ENCODE measurements at places on chromosomes 5 and 9. TPM values are rescaled to one million over a fixed set of nuclear protein-coding genes. Genes with fewer than 3 reads are reported as not detected.

GRCh38 chr5:144191998-144192397 lies 21.3 kb downstream of the KCTD16 start:
- H3K4me1 ChIP-seq, result peaks cover 19% of the 10 kb centered on the region
- H3K4me3 ChIP-seq, result no peak overlapping the region
- H3K36me3 ChIP-seq, result no peaks in the 10 kb centered on the region
- no peaks in the 10 kb centered on the region for H3K27me3 ChIP-seq

DNA sequence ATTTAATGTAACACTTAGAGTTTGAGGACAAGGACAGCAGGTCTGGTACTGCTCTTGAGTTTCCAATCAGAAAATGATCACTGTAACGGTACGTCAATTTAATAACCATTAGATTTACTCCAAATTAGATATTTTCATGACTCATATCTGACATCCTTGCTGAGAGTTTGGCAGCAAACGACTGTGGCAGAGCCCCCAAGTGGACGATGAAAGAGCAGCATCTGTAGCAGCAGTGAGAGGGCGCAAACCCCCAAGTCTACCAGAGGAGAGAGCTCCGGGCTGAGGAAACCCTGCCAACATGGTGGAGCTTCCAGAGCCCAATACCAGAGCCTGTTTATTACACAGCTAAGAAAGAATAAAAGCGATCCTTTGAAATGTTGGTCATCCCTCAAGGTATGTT lies 73.2 kb upstream of the EPB41L4A start:
- no peaks in the 10 kb centered on the region for H3K36me3 ChIP-seq
- no peak for DNase-seq
- H3K27ac ChIP-seq, result no peak overlapping the region
- no peaks in the 10 kb centered on the region for H3K4me1 ChIP-seq
- H3K27me3 ChIP-seq, result no peaks in the 10 kb centered on the region
- no peak overlapping the region for H3K4me3 ChIP-seq

- no peaks in the 10 kb centered on the region for H3K4me1 ChIP-seq
- no peak overlapping the region for H3K27ac ChIP-seq
- no peaks in the 10 kb centered on the region for H3K36me3 ChIP-seq
- H3K27me3 ChIP-seq, result no peaks in the 10 kb centered on the region
- no peak for DNase-seq
Observed at GRCh38 chr5:28751396-28751795, 1713.0 kb upstream of the CDH9 start.

GRCh38 chr5:108687595-108688200 lies 60.0 kb upstream of the FER start:
- no peak for DNase-seq
- H3K27me3 ChIP-seq, result no peaks in the 10 kb centered on the region

DNA sequence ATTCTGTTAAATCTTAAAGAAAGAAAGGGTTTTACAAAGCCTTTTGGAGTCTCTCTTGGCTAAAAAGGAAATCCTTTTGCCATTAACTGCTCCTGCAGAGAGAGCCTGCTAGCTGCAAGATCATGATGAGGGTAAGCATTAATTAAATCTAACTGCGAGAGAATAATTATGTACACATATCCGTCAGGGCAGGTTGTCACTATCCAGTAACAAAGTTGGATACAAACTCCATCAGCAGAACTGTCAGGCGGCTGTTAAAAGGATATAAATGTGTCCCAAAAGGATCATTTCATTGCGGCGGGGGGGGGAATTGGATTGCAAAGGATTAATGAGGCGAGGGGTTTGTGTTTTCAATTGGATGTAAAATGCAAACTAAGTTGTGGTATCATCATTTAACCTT lies 289.3 kb downstream of the ASTN2 start:
- peak; percentile 2 for DNase-seq
- H3K4me3 ChIP-seq, result no peak overlapping the region
- no peak overlapping the region for H3K27ac ChIP-seq
- H3K27me3 ChIP-seq, result no peaks in the 10 kb centered on the region
- no peaks in the 10 kb centered on the region for H3K4me1 ChIP-seq
- H3K36me3 ChIP-seq, result no peaks in the 10 kb centered on the region

DNA sequence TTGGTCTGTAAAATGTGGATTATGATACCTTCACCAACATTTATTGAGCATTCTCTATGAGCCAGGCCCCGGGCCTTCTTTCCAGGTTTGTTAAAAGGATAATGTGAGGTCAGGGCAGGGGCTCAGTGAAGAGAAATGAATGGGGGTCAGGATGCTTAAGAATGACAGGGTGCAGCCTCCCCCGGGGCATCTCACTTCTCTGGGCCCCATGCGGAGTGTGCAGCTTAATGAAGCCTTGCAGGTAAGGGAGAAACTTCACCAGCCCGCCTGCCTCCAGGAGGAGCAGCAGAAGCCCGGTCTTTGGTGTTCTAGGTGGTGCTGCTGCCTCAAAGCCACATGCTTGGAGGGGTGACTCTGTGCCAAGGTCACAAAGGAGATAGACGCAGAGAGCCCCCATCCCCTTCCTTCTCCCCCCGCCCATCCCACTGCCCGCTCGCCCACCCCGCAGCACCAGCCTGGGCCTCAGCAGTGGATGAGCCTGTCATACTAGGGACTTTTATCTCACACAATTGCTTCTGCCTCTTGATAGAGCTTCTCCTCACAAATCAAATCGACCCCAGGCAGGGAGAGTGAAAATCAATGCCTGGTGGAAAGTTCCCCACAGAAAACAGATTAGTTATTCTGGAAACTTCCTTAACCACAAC lies 244.8 kb downstream of the PBX3 start:
- H3K4me1 ChIP-seq, result no peaks in the 10 kb centered on the region
- no peaks in the 10 kb centered on the region for H3K27me3 ChIP-seq
- DNase-seq, result peak; percentile 37
- H3K27ac ChIP-seq, result no peak overlapping the region

GRCh38 chr9:121141706-121142105 lies 60.0 kb downstream of the RAB14 start:
- no peaks in the 10 kb centered on the region for H3K4me1 ChIP-seq
- no peaks in the 10 kb centered on the region for H3K27me3 ChIP-seq
- no peak overlapping the region for H3K27ac ChIP-seq
- H3K36me3 ChIP-seq, result peaks cover 87% of the 10 kb centered on the region
- DNase-seq, result no peak

GRCh38 chr9:127277099-127277498 lies 12.5 kb downstream of the GARNL3 start:
- DNase-seq, result no peak
- no peaks in the 10 kb centered on the region for H3K36me3 ChIP-seq
- H3K27ac ChIP-seq, result no peak overlapping the region
- H3K4me1 ChIP-seq, result peaks cover 12% of the 10 kb centered on the region
- no peaks in the 10 kb centered on the region for H3K27me3 ChIP-seq

- no peak overlapping the region for H3K27ac ChIP-seq
- H3K36me3 ChIP-seq, result no peaks in the 10 kb centered on the region
- no peak for DNase-seq
- no peak overlapping the region for H3K4me3 ChIP-seq
Observed at GRCh38 chr9:113720495-113720894, 155.6 kb upstream of the ZNF618 start.

DNA sequence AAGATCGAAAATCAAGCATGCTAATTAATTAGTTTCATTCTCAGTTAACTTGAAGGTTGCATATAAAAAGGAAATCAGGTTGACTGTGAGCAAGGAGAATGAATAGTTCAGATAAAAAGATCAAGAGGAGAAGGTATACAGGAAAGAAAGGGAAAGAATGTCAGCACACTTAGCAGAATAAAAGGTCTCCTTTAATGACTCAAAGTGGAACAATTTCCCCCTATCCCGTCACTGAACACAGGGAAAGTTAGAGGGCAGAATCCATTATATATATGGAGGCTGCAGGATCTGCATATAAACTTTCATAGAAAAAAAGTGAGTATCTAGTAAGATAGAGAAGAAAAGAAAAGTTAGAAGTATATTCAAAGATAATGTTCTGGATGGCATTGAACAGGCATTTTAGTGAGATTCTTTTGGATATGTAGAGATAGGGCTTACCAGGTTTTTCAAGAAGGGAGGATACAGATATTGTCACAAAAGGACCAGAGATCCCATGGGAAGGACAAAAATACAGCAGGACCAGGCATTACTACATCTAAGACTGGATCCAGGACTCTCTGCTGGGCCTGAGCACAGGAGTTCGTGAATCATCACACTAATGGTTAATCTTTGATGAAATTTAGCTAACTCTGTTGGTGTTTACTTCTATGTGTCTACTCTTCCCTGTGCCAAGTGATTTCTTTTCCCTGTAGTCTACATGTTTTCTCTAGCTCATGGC lies 988.2 kb upstream of the ARRDC3 start:
- H3K27me3 ChIP-seq, result no peaks in the 10 kb centered on the region
- no peak for DNase-seq
- H3K4me3 ChIP-seq, result no peak overlapping the region
- no peaks in the 10 kb centered on the region for H3K36me3 ChIP-seq
- H3K27ac ChIP-seq, result no peak overlapping the region

- H3K4me3 ChIP-seq, result peak within 1 kb of the TSS; percentile 55
- H3K27ac ChIP-seq, result peak within 1 kb of the TSS; percentile 68
- H3K4me1 ChIP-seq, result no peaks in the 10 kb centered on the region
- peak; percentile 87 for DNase-seq
- peaks cover 21% of the 10 kb centered on the region for H3K27me3 ChIP-seq
Observed at GRCh38 chr5:178940569-178941360, at the start of gene ZNF454. Gene ZNF454 (plus strand): TSS chr5:178941198. CDS start chr5:178942792, 1,594 bp downstream.

GRCh38 chr9:127575875-127576778 lies 36.0 kb upstream of the STXBP1 start:
- peaks cover 93% of the 10 kb centered on the region for H3K4me1 ChIP-seq
- DNase-seq, result no peak
- no peaks in the 10 kb centered on the region for H3K27me3 ChIP-seq
- no peak overlapping the region for H3K4me3 ChIP-seq
- H3K36me3 ChIP-seq, result no peaks in the 10 kb centered on the region

DNA sequence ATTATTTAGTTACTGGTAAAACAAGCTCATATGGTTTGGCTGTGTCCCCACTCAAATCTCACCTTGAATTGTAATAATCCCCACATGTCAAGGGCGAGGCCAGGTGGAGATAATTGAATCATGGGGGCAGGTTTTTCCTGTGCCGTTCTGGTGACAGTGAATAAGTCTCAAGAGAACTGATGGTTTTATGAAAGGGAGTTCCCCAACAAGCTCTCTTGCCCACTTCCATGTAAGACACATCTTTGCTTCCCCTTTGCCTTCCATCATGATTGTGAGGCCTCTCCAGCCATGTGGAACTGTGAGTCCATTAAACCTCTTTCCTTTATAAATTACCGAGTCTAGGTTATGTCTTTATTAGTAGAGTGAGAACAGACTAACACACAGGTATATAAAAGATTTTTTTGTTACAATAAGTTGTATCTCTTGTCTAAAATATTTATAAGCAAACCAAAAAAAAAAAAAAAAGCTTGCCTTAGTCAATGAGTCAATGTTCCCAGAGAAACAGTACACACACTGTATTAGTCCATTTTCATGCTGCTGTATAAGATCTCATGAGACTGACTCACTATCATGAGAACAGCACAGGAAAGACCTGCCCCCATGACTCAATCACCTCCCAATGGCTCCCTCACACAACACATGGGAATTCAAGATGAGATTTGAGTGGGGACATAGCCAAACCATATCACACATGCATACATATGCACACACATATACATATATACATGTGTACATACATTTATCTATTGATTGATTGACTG lies 138.3 kb downstream of the BASP1 start:
- H3K36me3 ChIP-seq, result no peaks in the 10 kb centered on the region
- no peaks in the 10 kb centered on the region for H3K27me3 ChIP-seq
- no peak for DNase-seq
- H3K4me3 ChIP-seq, result no peak overlapping the region

DNA sequence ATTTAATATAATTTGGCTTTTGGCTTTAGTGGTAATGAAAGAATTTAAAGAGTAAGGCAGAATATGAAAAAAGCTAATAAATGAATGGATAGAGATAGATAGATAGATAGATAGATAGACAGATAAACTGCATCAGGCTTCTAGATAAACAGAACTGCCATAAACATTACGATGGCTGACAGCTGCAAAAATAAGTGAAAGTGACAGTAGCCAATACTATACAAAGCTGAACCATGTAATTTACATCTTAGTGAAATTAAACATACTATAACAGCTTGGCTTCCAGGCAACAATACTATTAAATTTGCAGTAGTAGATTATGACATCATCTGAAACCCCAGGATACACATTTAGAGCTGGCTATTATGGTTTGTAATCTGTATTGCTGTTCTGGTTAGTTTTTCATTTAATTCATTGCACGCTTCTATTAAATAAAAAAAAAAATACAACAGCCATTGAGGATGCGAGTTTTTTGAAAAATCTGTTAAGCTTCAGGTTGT lies 1354.8 kb downstream of the PTPRD start:
- H3K27ac ChIP-seq, result no peak overlapping the region
- H3K27me3 ChIP-seq, result no peaks in the 10 kb centered on the region
- H3K36me3 ChIP-seq, result no peaks in the 10 kb centered on the region
- no peak for DNase-seq
- H3K4me1 ChIP-seq, result no peaks in the 10 kb centered on the region
- no peak overlapping the region for H3K4me3 ChIP-seq

GRCh38 chr9:71179183-71179582 lies 57.8 kb upstream of the TRPM3 start:
- H3K27ac ChIP-seq, result no peak overlapping the region
- H3K36me3 ChIP-seq, result no peaks in the 10 kb centered on the region
- DNase-seq, result no peak
- H3K27me3 ChIP-seq, result no peaks in the 10 kb centered on the region

DNA sequence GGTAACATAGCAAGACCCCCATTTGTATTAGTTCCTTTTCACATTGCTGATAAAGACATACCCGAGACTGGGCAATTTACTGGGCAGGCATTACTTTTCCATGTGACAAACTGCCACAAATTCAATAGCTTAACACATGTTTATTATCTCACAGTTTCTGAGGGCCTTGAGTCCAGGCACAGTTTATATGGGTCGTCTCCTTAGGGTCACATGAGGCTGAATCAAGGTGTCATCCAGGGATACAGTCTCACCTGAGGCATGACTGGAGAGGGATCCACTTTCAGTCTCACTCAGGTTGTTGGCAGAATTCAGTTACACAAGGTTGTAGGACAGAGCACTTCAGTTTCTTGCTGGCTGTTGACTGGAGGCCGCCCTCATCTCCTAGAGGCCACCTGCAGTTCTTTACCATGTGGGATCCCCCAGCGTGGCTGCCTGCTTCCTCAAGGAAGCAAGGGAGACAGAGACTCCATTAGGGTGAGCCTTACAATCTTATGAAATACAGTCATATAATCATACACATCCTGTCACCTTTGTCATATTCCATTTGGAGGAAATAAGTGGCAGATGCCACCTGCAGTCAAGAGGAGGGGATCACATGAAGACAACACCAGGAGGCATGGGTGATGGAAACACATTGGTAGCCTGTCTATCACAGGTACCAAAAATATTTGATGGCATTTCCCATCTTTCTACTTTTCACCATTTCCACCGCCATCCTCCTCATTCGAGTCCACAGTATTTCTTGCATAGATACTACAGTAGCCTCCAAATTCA lies 15.1 kb upstream of the ERAP1 start:
- H3K4me3 ChIP-seq, result no peak overlapping the region
- no peaks in the 10 kb centered on the region for H3K27me3 ChIP-seq
- no peak for DNase-seq
- no peak overlapping the region for H3K27ac ChIP-seq
- no peaks in the 10 kb centered on the region for H3K36me3 ChIP-seq

GRCh38 chr9:93133681-93134014 lies 403 bp downstream of the NINJ1 start:
- H3K4me1 ChIP-seq, result peaks cover 76% of the 10 kb centered on the region
- DNase-seq, result peak; percentile 84
- H3K27me3 ChIP-seq, result no peaks in the 10 kb centered on the region
- peak overlapping the region; percentile 99 for H3K27ac ChIP-seq
- peak overlapping the region; percentile 95 for H3K4me3 ChIP-seq
- H3K36me3 ChIP-seq, result no peaks in the 10 kb centered on the region

- H3K27ac ChIP-seq, result no peak overlapping the region
- no peaks in the 10 kb centered on the region for H3K4me1 ChIP-seq
- H3K36me3 ChIP-seq, result peaks cover 68% of the 10 kb centered on the region
- no peak for DNase-seq
- H3K4me3 ChIP-seq, result no peak overlapping the region
Observed at GRCh38 chr9:70283848-70284247, 25.1 kb downstream of the SMC5 start.

CCNO gene
- total RNA-seq, result 0.23 TPM

PCDHB9 gene
- 1.6 TPM for total RNA-seq

CD14 gene
- total RNA-seq, result 252 TPM

Measured in left lung (tissue), 14 donors.